ENCODE measurements at places on chromosomes 7 and 10.

DNA sequence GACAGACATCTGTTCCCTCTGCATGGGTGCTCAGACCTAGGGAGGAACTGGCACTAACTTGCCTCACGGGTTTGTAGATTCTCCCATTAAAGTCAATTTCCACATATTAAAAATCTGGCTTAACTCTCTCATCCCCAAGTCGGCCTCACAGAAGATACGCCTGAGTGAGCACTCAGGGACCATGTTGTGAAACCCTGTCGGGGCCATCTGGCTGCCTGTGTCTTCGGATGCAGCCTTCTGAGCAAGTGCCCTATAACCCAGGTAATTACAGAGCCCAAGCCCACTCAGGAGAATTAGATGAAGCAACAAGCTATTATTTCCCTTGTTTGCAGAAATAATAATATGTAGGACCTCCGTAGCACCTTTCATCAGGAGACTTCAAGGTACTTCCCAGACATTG lies 219.3 kb upstream of the GLI3 start:
- DNase-seq = no peak

GRCh38 chr7:104800307-104800706 lies 213.7 kb upstream of the KMT2E start:
- no peak for DNase-seq

GRCh38 chr10:131729361-131729760 lies 171.4 kb upstream of the PPP2R2D start:
- no peak for DNase-seq

- DNase-seq = peak; percentile 7
Measured at GRCh38 chr7:25855854-25856782, 295.9 kb upstream of the NFE2L3 start.

DNA sequence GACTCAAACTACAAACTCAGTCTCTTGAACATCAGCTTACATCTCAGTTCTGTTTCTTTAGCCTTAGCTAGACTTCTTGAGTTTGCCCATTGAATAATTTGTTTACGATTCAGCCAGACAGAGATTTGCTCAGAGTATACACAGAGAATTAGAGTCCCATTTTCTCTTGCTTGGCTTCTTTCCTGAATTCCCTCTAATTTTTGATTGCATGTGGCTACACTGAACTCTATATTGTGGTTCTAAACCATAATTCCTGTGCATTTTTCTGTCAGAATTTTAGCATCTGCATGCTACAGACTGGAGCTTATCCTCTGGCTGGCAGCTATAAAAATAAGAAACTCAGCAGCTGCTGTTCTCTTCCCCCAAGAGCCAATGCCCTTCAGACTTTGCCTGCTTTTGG lies 354.9 kb downstream of the MDFIC start:
- DNase-seq = no peak

DNA sequence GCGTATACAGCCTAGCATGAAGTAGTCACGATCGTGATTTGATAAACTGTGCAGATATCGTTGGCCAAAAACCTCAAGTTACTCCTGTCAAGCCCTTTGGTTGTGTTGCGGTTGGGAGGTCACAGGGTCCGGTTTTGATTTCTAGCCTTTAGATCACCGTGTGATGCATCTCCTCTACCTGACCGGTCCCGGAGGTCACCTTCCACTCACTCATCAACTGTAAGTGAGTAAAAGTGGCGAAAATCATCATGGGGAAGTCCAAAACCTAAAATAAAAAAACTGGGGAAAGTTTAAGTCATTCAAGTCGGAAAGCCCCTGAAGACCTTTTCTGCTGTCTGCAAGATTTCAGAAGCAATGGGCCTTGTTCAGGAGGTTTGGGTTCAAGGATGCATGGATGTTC lies 62.8 kb downstream of the ADARB2 start:
- DNase-seq = no peak

DNA sequence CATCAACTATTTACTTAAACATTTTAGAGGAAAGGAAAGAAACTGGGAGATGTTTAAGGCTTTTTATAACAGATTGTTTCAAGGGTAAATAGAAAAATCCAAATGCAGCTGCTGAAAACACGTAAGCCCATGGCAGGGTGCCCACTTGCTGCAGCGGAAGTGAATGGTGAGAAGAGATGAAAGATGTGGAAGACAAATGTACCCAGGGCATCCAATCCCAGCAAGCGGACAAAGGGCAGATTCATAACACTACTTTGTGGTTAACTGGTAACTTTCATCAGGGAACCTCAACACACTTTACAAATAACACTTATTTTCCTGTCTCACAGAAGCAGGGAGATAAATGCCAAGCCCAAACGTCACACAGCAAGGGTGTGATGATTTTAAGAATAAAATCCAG lies 358.4 kb downstream of the KCNMA1 start:
- no peak for DNase-seq

DNA sequence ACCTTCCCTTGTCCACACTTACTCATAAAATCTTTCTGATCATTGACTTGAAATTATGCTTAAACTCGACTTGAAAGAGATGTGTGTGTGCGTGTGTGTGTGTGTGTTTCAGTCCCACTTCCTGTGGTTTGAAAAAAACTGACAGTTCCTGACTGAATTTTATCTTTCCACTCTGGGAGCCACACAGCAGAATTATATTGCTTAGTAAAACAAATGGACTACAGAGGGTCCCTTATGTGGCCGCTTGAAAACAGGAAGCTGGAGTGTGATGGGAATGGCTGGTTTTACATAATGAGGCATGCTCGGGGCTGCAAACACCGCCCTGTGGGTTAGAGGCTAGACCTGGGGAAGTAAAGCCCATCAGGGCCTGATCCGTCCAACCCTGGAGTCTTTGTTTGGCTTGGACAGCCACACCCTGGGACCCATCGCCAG lies 54.8 kb downstream of the LYZL1 start:
- DNase-seq = no peak

- DNase-seq = no peak
Measured at GRCh38 chr10:88624840-88625239, 38.3 kb downstream of the LIPJ start.

DNA sequence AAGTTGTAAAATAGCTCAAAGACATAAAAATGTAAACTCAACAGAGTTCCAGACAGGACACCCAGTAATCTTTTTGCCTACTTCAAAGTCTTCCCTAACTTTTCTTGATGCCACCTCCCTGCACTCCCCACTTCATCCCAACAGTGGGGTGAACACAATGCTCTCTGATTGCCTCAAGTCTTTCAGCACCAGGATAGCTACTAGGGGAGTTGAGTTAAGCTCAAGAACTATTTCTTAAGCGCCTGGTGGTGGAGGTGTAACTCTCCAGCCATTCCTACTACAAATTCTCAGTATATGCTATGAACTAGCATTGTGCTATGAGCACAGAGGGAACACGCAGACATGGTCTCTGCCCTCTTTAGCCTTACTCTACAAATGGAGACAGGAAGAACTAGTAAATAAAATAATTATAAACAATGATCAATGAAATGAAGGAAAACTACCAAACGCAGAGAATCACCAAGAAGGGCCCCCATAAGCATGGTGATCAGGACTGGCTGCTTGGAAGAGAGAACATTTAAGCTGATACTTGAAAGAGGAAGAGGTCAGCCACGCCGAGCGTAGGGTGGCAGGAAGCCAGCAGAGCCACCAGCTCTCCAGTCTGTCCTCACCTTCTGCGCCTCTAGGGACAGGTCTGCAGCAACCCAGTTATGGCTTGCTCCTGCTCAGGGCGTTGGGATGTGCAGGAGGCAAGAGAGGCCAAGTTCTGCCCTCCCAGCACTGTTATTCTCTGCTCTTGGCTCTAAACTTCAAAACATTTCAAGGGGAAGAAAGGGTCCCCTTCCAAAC lies 16.7 kb upstream of the FRA10AC1 start:
- no peak for DNase-seq

DNA sequence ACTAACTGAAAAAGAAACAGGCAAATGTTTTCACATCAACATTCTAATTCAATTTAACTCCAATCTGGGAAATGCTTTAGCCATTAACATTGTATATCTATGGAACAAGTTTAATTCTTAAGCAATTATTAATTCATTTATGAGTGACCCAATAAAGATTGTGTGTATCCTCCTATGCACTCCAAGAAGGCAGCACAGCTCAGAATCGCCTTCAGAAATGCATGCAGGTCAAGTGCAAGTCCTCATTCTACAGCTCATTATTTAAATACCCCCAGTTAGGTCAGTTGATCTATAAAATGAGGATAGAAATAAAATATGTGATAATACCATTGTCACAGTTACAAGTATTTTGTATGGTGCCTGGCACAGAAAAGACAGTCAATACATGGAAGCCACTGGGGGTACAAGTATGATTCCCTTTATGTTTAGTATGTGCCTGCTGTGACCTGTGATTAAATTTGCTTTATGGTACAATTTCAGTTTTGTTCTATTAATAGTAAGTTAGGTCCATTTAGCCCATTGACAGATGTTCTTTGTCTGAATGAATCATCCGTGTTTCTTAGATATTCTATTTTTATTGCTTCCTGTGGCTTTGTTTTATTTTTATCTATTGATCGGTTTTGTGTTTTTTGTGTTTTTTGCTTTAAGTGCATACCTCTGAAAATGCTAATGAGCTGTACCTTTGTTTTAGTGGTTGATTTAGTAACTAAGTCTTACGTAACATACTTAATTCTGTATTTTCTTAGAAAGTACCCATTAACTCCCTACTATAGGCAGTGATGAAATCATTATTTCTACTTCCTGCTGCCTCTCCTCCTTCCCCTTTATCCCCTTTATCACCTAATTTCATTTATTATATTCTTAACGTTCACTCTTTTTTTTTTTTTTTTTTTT lies 42.8 kb downstream of the CPXM2 start:
- DNase-seq = no peak

DNA sequence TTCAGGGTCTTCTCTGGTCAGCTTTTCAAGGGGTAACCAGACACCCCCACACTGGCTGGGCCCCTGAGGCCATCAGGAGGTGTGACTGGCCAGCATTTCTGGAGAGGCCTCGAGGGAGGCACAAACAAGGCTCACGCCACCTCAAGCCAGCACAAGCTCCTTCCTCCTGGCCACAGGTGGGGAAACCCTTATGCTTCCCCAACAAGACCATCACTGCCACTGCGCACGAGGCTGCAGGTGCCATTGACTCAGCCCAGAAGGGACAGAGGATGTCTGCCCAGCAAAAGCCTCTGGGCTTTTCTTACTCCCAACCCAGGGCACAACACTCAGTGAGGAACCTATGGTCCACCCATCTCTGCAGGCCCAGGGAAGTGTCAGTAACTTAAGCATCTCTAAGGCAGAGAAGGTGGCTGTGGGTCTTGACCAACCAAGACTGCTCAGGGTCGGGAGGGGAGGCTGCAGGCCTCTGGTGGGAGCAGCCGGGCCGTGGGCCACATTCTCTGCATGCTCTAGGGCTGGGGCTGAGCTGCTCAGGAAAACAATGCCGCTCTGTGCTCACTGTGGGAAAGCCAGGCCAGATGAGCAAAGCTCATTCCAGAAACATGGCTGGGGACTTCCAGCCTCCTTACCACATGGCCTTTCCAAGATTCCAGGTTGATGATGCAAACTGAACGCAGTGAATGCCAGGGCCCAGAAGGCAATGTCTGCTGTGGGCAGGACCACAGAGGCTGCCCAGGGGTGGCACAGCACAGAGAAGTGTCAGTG lies 24.2 kb upstream of the RASSF4 start:
- no peak for DNase-seq

DNA sequence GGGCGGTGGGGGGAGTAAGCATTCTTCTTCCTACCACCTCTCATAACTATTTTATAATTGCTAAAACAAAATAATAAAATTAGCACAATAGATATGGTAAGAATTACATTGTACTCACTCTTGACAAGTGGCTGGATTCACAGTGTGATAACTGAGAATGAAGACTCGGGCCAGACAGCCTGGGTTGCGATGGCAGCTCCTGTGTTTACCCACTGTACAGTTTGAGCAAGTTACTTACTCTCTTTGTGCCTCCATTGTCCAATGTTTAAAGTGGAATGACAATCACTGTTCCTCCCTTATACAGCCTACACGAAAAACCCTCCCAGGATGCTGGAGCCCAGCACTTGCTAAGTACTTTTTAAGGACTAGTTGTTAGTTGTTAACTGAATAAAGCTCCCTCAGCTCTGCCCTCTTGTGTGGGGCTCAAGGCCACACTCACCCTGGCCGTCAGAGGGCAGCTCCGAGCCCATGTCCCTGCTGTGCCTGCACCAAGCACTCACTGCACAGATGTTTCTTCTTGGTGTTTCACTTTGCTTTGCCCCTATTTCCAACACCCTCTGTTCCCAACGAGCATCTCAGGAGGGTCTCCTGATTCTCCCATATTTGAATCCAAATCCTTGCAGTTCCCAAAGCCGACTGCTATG lies 56.4 kb upstream of the NPS start:
- DNase-seq = no peak

DNA sequence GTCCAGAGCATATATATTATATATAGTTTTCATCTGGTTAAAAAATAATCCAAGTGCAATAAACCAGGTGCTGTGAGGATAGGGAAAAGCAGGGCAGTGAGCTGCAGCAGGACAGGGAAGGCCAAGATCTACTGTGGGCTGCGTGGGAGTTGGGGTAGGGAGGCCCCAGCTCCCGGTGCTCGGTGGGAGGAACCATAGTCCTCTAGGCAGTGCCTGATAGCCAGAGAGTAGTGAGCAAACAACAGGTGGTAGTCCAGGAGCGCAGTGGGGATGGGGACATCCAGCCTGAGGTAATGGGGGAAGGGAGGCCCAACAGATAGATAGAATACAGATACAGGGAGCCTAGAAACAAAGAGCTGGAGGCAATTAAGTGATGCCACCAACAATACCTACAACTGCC lies 4.1 kb upstream of the BMPR1A start:
- DNase-seq = no peak

DNA sequence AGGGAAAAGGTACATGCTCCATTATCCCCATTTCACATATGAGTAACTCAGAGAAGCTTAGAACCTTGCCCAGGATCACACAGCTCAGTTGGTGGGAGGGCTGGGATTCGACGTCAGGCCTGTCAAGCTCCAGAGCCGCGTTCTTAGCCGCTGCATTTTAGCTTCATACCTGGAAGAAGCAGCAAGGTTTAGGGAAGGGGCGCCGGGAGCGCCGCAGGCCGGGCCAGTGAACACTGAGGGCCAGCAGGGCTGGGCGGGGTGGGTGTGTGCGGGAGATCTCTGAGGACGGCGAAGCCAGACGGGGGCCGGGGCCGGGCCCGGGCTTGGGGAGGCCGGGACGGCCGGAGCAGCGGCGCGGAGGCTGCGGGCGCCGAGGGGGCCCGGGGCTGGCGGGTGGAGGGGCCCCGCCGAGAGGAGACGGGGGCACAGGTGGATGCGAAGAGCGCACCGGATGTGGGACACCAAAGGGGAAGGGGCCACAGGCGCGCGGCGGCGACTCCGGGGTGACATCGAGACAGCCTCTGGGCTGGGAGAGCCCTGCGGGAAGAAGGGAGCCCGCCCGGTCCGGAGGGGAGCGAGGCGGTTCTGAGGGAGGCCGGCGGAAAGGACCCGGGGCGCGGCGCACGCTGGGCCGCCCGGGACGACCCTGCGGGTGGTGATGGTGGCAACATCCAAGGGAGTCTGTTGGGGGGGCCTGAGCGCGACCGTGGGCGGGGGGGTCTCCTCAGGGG lies 498 bp downstream of the NDST2 start:
- peak; percentile 59 for DNase-seq

All from erythroblast (primary cell).